ENCODE measurements at places on chromosomes 16 and 17.
A peak's percentile ranks its signal among the peaks of the same experiment; 100 is the strongest.

DNA sequence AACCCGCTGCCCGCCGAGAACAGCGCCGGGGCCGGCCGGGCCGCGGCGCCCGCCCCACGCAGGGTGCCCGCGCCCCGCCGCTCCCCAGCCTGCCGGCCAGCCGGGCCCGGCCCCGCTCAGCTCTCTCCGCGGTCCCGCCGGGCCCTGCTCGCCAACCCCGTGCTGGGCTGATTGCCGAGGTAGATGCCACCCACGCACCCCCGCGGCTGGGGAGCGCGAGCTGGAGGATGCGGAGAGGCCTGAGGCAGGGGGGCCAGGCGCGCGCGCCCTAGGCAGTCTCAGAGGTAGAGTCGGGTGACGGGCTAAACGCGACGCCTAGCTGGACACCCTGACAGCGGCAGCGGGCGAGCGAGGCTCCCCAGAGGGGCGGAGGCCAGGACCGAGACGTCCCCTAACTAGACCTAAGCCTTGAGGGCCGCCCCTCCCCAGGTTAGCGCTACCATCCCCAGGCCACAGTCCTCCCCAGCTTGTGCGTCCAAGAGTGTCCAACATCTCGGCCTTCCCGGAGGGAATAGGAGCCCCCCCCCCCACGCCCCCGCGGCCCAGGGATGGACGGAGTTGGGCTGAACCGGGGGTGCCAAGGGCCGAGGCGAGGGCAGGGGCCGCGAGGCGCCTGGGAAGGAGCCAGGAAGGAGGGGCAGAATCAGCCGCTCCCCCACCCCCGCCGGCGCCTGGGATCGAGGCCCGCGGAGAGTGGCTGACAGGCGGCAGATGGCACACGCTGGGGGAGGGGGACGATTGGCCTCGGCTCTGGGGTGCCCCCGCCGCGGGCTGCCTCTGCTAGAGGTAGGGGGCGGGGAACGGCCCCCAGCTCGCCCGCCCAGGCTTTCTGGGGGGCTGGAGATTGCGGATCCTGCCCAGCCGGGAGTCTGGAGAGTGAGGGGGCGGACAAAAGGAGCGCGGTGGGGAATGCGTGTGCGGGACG lies 2.5 kb upstream of the ZNF423 start:
- no peak for DNase-seq

- DNase-seq, result no peak
Observed at GRCh38 chr16:4454623-4455022, 19.8 kb downstream of the NMRAL1 start.

DNA sequence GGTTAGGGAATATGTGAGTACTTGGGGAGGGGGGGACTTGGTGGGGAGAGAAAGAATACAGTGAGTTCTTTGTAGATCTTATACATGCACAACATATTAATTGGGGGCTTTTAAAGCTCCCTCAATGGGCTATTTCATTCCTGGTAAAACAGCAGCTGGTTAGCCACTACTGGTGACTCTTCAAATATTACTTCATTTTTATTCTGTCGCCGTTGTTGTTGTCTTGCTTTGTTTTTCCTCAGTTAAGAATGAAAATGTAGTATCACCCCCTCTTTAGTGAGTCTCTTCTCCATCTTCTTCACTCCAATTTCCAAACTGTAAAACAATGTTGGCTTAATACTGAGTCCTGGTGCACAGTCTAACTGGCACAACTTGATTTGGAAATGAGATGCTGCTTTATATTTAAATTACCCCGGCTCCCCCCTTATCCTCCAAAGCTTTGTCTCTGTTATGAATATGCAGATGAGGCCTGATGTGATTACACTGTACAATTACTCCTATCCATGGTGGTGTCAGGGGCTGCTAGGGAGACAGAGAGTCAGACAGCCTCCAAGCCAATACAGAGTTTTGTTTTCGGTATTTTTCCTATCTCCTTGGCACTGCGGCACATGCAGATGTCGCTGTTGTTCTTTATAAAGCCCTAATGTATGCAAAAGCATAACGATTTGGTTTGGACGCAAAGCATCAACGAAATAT lies 256.9 kb upstream of the PMFBP1 start:
- DNase-seq, result no peak

GRCh38 chr16:31869511-31870201 lies 4.0 kb upstream of the ZNF267 start:
- peak; percentile 75 for DNase-seq

- no peak for DNase-seq
Observed at GRCh38 chr17:8062807-8063483, 24.1 kb downstream of the ALOX15B start.

DNA sequence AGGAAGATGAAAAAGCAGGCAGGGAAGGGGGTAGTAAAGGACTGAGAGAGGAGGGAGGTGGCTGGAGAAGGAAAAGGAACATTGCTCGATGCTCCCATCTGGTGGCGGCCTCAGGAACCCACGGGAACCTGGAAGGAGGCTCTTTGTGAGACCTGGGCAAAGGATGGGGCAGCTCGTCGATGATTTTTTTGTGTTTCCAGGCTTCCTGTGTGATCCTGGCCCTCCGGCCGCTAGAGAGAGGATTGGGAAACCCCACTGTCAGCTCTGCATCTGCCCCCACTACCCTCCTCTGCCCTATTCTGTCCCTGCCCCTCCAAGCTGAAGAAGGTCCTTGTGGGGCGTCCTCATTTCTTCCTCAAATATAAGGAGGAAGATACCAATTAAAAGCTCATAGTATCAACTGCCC lies 6.6 kb downstream of the WFIKKN2 start:
- peak; percentile 54 for DNase-seq

DNA sequence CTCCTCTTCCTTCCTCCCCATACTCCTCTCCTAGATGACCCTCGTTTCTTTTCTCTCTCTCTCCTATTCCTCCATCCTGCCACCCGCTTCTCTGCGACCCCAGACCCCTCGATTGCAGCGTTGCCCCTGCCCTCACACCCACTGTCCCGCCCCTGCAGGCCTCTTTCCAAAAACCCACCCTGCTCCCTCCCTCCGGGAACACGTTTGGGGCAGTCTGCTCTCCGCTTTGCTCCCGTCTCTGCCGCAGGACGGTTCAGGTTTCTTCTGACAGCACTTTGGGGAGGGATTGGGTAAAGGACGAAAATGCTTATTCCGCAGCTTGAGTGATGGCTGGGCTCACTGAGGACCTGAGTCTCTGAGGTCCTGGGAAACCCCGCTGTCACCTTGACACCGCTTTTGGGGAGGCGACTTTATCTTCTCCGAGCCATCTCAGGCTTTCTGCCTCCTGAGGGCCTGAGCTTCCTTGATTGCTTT lies 690 bp downstream of the NDE1 start:
- peak; percentile 22 for DNase-seq

DNA sequence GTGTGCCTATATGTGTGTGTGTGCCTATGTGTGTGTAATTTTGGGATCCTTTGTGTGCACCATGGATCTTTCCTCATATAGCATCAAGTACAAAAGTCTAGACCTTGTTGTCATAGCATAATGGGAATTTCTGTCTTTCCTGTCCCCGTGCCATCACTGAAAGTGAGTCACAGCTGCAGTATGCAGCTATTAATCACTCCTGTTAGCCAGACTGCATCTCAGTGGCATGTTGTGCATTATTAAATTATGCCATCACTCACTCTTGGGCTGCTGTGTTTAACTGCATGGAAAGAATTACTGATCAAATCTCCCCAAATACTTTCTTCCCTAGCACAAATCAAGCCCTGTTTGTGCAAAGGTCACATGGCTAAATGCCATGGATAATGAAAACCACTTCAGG lies 92.4 kb downstream of the CBLN1 start:
- no peak for DNase-seq

GRCh38 chr17:8791910-8792270 lies 7.3 kb downstream of the MFSD6L start:
- DNase-seq, result no peak

- no peak for DNase-seq
Observed at GRCh38 chr16:67593288-67593687, 31.0 kb downstream of the CTCF start.

DNA sequence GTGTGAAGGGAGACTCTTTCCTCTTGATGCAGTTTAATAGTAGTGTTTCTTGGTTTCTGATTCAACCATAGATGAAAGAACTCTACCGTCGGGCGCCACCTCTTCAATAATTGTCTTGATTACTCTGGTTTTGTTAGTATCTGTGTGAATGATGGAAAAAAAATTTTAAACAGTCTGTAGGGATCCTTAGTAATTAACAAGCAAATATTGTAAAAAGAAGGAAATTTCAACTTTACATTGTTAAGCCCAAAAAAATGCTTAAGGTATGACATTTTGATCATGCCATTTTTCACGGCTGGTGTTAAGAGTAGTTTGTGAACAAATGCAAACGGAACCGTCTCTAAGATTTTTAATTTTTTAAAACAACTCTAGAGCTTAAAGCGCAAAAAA lies 4.1 kb downstream of the KRT10 start:
- no peak for DNase-seq

- no peak for DNase-seq
Observed at GRCh38 chr16:16982614-16983013, 488.1 kb downstream of the XYLT1 start.

- DNase-seq, result no peak
Observed at GRCh38 chr16:68202091-68202519, 33.8 kb downstream of the ESRP2 start.

DNA sequence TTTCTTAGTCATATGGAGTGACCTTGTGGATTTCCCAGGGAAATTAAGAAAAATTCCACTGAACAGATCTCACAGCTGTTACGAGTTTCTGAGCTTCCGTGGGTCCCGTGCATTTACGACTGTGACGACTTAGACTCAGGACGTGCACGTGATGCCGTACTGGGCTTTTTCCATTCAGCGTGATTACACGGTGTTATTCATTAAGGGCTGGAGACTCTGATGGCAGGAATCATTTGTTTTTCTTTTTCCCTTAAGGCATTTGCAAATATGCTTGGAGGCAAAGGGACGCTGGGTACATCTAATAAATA lies 57.2 kb downstream of the TBC1D16 start:
- DNase-seq, result no peak

DNA sequence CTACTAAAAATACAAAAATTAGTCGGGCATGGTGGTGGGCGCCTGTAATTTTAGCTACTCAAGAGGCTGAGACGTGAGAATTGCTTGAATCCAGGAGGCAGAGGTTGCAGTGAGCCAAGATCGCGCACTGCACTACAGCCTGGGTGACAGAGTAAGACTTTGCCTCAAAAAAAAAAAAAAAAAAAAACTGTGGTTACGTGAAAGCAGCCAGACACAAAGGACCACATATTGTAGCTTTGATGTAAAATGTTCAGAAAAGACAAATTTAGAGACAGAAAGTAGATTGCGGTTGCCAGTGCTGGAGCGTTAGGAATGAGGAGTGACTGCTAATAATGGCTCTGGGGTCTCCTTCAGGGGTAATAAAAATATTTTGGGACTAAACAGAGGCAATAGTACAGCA lies 4.0 kb upstream of the MEAK7 start:
- no peak for DNase-seq

GRCh38 chr16:27445502-27446175 lies 43.7 kb downstream of the IL21R start:
- no peak for DNase-seq

DNA sequence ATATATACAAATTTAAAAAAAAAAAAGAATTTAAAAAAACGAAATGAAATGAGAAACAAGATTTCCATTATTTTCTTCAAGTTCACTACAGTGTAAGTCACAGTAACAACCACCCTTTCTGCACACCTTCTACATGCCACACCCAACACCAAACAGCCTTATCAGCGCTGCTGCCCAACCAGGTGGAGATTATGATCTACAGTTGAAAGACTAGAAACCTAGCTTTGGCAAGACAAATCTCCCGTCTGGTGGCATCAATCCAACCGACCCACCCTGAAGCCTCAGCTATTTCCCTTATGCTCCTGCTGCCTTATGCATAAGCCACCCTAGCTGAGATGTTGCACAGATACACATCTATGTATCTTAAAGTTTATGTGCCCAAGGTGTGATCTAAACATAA lies 60.8 kb downstream of the PARN start:
- no peak for DNase-seq

DNA sequence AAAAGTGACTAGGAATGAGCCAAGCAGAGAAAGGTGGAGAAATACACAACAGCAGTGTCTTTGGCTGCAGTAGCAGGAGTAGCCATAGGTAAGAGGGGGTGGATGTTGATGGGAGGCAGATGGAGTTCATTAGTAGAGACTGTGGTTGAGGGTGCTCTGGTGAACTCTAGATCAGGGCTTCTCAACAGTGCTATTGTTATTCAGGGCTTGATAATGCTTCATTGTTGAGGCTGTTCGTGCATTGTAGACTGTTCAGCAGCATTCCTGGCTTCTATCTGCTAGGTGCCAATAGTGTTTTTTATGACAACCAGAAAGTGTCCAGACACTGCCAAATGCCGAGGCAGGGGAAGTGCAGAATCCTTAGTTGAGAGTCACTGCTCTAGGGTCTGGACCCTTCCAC lies 3.6 kb downstream of the ALKBH5 start:
- DNase-seq, result no peak

- DNase-seq, result no peak
Observed at GRCh38 chr16:18072161-18072560, 264.4 kb downstream of the NPIPA8 start.

DNA sequence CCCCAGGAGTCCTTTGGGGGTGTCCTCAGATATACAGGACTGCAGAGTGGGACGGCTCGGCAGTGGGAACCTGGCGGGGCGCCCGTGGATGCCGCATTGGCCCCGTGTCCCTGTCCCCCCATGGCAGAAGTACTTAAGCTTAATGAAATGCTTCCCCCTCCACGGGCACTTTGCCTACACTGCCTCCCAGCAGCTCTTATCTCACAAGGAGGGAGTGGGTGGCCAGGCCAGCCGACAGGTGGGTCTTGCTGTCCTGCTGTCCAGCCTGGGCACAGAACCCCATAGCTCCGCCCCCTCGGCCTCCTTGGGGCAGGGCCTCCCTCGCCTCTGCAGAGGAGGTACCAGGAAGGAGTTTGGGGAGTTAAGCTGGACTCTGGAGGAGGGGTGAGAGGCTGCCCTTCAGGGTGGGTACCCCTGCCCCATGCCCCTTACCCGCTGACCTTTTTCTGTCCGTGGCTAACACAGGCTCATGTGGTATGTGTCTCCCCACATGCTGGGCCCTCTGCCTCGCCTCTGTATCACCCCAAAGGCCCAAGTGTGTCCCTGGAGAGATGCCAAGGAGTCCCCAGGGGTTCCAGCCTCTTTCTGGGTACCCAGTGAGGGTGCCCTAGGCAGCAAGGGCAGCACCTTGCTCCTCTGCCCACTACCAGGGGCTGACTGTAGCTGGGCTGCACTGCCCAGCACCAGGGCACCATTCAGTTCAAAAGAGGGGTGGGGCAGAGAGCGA lies 8.7 kb downstream of the THRA start:
- DNase-seq, result no peak

GRCh38 chr16:87740909-87741424 lies 24.8 kb downstream of the KLHDC4 start:
- no peak for DNase-seq

DNA sequence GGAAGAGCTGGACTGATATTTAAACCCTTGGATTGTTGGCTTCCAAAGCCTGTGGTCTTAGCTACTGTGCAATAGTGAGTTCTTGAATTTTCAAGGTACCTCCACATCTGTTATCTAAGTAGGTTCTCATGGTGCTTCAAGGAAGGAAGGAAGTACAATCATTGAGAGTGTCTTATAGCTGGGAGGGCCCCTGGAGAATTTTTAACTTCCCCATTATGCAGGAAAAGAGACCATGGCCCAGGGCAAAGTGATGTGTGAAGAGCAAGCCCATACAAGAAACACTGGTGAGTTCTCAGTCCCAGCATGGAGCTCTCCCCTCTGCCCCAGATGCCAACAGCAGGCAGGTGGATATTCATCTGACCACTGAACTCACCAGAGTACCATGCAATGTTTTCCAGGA lies 169.0 kb upstream of the IRX6 start:
- no peak for DNase-seq

- DNase-seq, result no peak
Observed at GRCh38 chr16:2082171-2082982, 34.6 kb downstream of the TSC2 start.

- peak; percentile 72 for DNase-seq
Observed at GRCh38 chr16:15639061-15639568, 3.8 kb downstream of the MARF1 start.

GRCh38 chr17:78324391-78325075 lies 35.3 kb downstream of the SOCS3 start:
- no peak for DNase-seq
